Renal cortical epithelial cell (primary cell): ENCODE measurements at places on chromosomes 3 and 15.

DNA sequence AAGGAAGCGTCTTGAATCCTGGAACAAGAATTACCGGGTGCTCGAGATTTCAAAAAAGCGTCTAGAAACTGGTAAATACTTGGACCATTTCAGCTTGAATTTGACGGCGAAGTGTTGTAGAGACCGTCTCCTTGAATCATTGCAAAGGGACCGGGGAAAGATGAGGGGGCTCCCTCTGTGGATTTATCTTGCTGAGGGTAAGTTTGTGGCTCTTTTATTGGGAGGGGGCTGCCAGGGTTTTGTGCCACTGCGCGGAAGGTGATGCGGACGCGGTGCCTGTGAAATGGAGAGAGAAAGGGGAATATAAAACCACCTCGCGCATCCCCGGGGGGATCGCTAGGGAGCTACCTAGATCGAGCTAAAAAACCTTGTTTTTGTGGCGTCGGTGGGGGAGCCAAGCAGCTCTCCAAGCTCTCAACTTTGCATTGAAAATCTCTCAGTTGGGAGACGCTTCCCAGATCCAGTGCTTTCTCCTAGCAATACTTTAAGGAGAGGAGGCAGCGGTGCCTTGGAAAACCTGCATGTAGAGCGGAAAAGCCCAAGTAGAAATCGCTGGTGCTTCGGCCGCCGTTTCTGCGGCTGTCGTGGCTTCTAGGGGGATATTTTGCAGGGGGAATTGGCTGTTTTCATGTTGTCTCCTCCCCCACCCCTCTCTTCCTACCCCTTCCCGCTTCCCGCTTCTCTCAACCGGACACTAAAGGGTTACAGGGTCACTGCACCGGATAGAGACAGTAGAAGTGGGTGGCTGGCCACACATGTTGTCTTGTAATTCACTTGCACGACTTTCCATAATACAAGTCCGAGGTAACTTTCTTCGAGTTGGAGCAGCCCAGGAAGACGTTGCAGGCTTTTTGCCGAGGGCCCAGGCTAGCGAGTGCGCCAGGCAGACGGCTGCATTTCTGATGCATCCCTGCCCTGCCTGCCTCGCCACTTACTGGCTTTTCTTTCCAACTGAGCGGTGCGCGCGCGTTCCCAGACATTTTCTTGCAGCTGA, 187.6 kb downstream of the NLGN1 start:
- DNase-seq, result peak; percentile 38

GRCh38 chr3:135090020-135090717, 295.1 kb downstream of the EPHB1 start:
- no peak for DNase-seq

GRCh38 chr15:95875121-95875643, 455.3 kb upstream of the NR2F2 start:
- DNase-seq, result peak; percentile 40

- DNase-seq, result peak; percentile 46
Measured at GRCh38 chr3:82044930-82045705, 283.7 kb upstream of the GBE1 start.

GRCh38 chr3:167814441-167814951, 79.0 kb downstream of the SERPINI1 start:
- no peak for DNase-seq

DNA sequence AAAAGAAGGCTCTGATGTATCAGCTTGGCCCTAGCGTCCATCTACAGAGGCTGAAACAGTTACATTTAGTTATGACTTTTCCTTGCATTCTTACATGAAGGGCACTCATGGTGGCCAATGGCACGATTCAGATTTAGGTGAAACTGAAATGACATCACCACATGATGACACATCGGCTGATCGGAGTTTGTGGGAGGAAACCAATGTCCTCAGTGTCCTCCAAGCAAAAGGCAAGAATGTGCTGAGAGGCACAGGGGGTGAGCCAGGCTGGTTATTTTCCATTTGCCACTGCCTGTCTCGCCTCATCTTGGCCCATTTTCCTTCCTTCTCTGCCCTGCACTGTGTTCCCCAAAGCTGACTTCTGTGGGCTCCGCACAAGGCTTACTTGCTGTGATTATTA, 34.4 kb downstream of the TARS3 start:
- no peak for DNase-seq
